HT-29 (cell line): ENCODE measurements at places on chromosomes 3 and 15. TPM values are rescaled to one million over a fixed set of nuclear protein-coding genes. Genes with fewer than 3 reads are reported as not detected.

The NBEAL2 gene
- 154 and 168 TPM in 2 replicates for total RNA-seq

The ADCY5 gene
- 1.2 and 1.6 TPM in 2 replicates for total RNA-seq

The DGKG gene
- 0.36 and 4.0 TPM in 2 replicates for total RNA-seq

The A4GNT gene
- not detected in 2 replicates for total RNA-seq

The HOMER2 gene
- 1.3 and 1.8 TPM in 2 replicates for total RNA-seq

The TNFAIP8L3 gene
- 1.1 and 3.6 TPM in 2 replicates for total RNA-seq

The GOLGA6L1 gene
- total RNA-seq = not detected in 2 replicates

The PPARG gene
- 60.2 and 64.8 TPM in 2 replicates for total RNA-seq

The KCNH8 gene
- 0.03 and 1.1 TPM in 2 replicates for total RNA-seq

The RAB27A gene
- 0.63 and 1.4 TPM in 2 replicates for total RNA-seq

The RAB8B gene
- total RNA-seq = 1.6 and 3.4 TPM in 2 replicates

The ADAMTSL3 gene
- total RNA-seq = not detected in 2 replicates

The OR5H14 gene
- not detected in 2 replicates for total RNA-seq

The UPK1B gene
- not detected in 2 replicates for total RNA-seq

The PTX3 gene
- not detected in 2 replicates for total RNA-seq

The TRIP4 gene
- 5.4 and 6.1 TPM in 2 replicates for total RNA-seq

The C3orf20 gene
- total RNA-seq = not detected in 2 replicates

The TIMP4 gene
- total RNA-seq = 2.7 and 3.8 TPM in 2 replicates

The CCR5 gene
- total RNA-seq = not detected in 2 replicates

The SPTSSB gene
- 0.33 and 0.52 TPM in 2 replicates for total RNA-seq

The LMCD1 gene
- 4.8 and 7.5 TPM in 2 replicates for total RNA-seq

The ADAMTS7 gene
- 0.50 and 0.69 TPM in 2 replicates for total RNA-seq

The SYNPR gene
- total RNA-seq = not detected in 2 replicates

The MESP2 gene
- 0.15 TPM in 1 of 2 replicates, not detected in the other for total RNA-seq

The ARPIN gene
- total RNA-seq = 4.7 and 7.9 TPM in 2 replicates

The STRIT1 gene
- total RNA-seq = not detected in 2 replicates

The LZTFL1 gene
- total RNA-seq = 3.2 and 6.4 TPM in 2 replicates

The ZNF620 gene
- 2.1 and 2.8 TPM in 2 replicates for total RNA-seq

The UBE2E1 gene
- total RNA-seq = 43.1 and 51.3 TPM in 2 replicates

The SUSD5 gene
- total RNA-seq = 0.10 TPM in 1 of 2 replicates, not detected in the other

The SIDT1 gene
- total RNA-seq = 4.8 and 5.5 TPM in 2 replicates

The SPATA12 gene
- total RNA-seq = 0.05 and 0.86 TPM in 2 replicates

The CSK gene
- total RNA-seq = 54.7 and 60.2 TPM in 2 replicates

The BFSP2 gene
- not detected in 2 replicates for total RNA-seq

The DCP1A gene
- 7.3 and 9.4 TPM in 2 replicates for total RNA-seq

The SLC51B gene
- 0.39 and 0.64 TPM in 2 replicates for total RNA-seq

The ZMAT3 gene
- 0.89 and 2.1 TPM in 2 replicates for total RNA-seq
